ENCODE measurements at places on chromosomes 1 and 21. TPM values are rescaled to one million over a fixed set of nuclear protein-coding genes. Genes with fewer than 3 reads are reported as not detected.

Gene CYP4A22
- total RNA-seq, result 0.44 TPM

Gene EPHA2
- 18.4 TPM for total RNA-seq

Gene MANEAL
- total RNA-seq, result 3.7 TPM

Gene TNFRSF8
- 2.3 TPM for total RNA-seq

- no peaks in the 10 kb centered on the region for H3K36me3 ChIP-seq
- no peak for DNase-seq
- H3K4me3 ChIP-seq, result no peak overlapping the region
- H3K27me3 ChIP-seq, result no peaks in the 10 kb centered on the region
Measured at GRCh38 chr1:12078575-12078937, 15.5 kb downstream of the TNFRSF8 start.

- H3K4me3 ChIP-seq, result no peak overlapping the region
- no peaks in the 10 kb centered on the region for H3K36me3 ChIP-seq
- H3K27me3 ChIP-seq, result no peaks in the 10 kb centered on the region
- H3K27ac ChIP-seq, result no peak overlapping the region
- DNase-seq, result no peak
Measured at GRCh38 chr1:42358791-42359190, 21.8 kb upstream of the RIMKLA start.

DNA sequence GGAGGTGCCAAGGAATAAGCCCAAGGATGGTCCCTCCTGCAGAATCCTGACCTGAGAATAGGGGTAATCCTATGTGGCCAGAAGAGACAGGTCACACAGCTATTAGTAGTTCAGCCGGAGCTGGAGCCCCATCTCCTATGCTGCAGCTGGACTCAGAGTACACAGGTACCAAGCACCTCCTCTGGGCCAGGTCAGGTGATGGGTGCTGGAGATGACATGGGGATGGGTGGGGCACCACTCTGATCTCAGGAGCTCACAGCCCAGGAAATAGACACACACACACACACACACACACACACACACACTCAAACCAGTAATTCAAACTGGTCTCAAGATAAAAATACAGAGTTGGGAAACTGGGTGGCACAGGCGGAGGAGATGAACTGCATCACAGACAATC, 54.2 kb upstream of the SSBP3 start:
- H3K4me1 ChIP-seq, result no peaks in the 10 kb centered on the region
- H3K27ac ChIP-seq, result no peak overlapping the region
- no peaks in the 10 kb centered on the region for H3K27me3 ChIP-seq
- no peak overlapping the region for H3K4me3 ChIP-seq

GRCh38 chr1:97050506-97050905, 328.9 kb downstream of the PTBP2 start:
- no peak for DNase-seq
- no peak overlapping the region for H3K27ac ChIP-seq
- H3K4me1 ChIP-seq, result no peaks in the 10 kb centered on the region
- H3K4me3 ChIP-seq, result no peak overlapping the region
- no peaks in the 10 kb centered on the region for H3K27me3 ChIP-seq

DNA sequence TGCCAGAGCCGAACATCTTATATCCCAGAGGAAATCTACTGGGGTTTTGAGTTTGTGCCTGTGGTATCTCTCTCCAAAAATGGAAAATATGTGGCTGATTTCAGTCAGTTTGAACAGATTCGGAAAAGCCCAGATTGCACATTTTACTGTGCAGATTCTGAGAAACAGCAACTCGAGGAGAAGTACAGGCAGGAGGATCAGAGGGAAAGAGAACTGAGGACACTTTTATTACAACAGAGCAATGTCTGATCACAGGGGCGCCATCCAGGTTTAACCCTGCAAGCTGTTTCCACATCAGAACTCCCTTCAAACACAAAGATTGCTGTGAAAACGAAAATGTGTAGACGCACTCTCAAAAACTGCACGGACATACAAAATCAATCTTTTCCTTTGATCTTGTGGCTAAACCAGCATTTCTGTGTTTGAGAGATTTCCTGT, 43.4 kb downstream of the KCNJ15 start:
- H3K36me3 ChIP-seq, result no peaks in the 10 kb centered on the region
- no peak overlapping the region for H3K27ac ChIP-seq
- no peak overlapping the region for H3K4me3 ChIP-seq
- no peaks in the 10 kb centered on the region for H3K27me3 ChIP-seq
- no peaks in the 10 kb centered on the region for H3K4me1 ChIP-seq

DNA sequence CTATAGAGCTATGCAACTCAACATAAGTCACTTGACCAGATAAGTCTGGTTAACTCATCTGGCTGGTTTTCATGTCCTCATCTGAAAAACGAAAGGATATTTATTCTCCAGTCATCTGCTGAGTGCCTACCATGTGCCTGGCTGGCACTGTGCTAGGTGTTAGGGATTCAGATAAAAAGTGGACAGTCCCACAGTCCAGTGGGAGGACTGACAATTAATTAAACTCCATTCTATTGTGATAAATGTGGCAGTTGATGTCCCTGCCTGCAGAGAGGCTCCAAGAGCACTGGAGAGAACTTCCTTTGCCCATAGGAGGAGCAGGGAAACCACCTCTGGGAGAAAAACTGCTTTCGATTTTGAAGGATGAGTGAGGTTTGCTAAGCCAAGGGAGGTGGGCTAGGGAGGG, 5.4 kb downstream of the NUAK2 start:
- H3K27ac ChIP-seq, result no peak overlapping the region
- H3K4me1 ChIP-seq, result no peaks in the 10 kb centered on the region
- H3K4me3 ChIP-seq, result no peak overlapping the region
- H3K27me3 ChIP-seq, result no peaks in the 10 kb centered on the region
- no peak for DNase-seq

DNA sequence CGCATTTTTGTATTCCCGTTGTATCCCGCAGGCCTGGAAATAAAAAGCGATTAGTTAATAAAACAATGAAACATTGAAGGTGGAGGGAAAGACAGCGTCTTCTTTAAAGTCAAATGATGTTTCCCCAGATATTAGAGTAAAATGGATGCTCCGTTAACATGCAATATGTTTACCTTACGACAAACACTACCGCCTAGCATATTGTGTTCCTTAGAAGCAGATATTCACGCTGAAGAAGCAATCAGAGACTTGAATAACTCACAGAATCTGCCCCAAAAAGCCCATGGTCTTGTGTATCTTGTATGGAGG, 583 bp upstream of the B4GALT3 start:
- H3K4me3 ChIP-seq, result peak overlapping the region; percentile 83
- H3K36me3 ChIP-seq, result peaks cover 3% of the 10 kb centered on the region
- DNase-seq, result no peak
- H3K27me3 ChIP-seq, result no peaks in the 10 kb centered on the region
- H3K4me1 ChIP-seq, result peaks cover 6% of the 10 kb centered on the region
- H3K27ac ChIP-seq, result peak overlapping the region; percentile 96

DNA sequence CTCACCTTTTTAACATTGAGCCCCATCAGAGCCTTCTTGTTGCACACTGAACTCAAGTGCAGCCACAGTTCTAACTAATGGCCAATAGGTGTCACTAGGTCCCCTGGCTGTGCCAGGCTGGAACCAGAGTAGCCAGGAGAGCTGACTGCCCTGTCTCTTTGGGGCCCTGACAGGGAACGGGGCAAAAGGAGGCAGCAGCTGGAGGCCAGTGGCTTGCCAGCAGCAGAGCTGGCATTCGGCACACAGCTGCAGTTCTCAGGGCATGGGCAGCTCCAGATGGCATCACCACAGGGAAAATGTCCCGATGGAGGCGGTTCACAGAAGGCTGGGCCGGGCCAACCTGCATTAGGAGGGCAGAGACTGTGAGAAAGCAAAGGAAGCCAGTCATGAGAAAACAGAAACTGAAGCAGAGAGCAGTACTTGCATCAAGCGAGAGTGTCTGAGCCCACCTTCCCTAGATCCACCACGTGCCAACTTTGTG, 188.6 kb downstream of the FCRL5 start:
- H3K4me3 ChIP-seq, result no peak overlapping the region
- no peaks in the 10 kb centered on the region for H3K27me3 ChIP-seq
- DNase-seq, result no peak
- no peak overlapping the region for H3K27ac ChIP-seq
- no peaks in the 10 kb centered on the region for H3K36me3 ChIP-seq

All from breast epithelium (tissue), 4 donors.